Central memory CD8-positive, alpha-beta T cell (primary cell): ENCODE measurements at places on chromosomes 3 and 15.

DNA sequence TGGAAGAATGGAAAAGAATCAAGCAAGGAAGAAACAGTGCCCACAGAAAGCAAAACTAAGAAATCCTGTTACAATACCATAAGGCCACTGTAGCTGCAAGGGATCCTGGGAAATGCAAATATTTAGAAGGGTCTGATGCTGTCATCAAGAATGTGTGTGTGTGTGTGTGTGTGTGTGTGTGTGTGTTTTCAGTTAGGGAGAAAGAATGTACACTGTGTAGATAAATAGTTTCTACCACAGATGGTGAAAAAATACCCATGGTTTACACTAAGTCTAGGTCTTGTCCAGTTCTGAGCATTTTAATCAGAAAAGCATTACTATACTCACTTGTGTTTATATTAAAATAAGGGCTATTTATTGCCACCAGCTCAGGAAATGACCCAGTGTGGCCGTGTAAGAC, 355.0 kb downstream of the RBMS3 start:
- no peak for DNase-seq

GRCh38 chr15:37370941-37371340, 270.6 kb upstream of the MEIS2 start:
- no peak for DNase-seq

DNA sequence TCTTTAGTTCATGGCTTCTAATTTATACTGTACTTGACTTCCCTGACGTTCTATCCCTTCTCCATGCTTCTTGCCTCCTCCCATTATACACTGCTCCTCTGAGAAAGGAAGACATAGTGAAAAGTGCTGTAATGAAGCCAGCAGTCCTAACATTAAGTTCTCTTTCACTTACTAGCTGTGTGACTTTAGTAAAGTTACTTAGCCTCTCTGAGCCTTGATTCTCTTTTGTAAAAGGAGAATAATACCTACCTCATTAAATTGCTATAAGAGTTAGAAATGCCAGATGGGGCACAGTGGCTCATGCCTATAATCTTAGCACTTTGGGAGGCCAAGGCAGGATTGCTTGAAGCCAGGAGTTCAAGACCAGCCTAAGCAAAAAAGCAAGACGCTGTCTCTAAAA, 18.8 kb upstream of the IGF2BP2 start:
- DNase-seq = no peak

- DNase-seq = no peak
These were observed 243.2 kb downstream of the MBNL1 start for GRCh38 chr3:152511904-152512303.

DNA sequence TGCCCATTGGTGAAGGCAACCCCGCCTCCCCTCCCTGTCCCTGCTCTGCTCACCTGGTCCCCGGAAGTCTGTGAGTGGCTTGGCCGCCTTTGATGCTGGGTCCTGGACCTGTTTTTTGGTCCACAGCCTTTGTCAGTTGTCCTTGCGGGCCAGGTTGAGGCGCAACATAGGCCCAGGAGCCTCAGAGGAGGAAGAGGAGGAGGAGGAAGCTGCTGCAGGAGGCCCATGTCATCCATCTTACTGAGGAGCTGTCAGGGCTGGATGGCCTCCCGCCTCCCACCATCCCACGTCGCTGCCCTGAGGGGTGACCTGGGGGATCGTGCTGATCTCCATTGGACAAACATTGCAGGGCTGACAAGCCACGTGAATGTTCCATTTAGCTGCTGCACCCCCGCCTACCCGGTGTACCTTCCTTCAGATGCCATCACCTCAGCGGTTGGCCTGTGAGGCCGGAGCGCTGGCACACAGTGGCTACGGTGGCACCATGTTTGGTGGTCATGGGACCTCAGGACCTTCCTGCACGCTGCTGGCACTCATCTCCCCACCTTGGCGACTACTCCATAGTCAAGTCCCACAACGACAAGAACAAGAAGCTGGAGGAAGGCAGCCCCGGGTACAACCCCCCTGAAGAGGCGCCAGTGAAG, 106.3 kb downstream of the SMAD6 start:
- DNase-seq = no peak

GRCh38 chr3:66618066-66618465, 117.2 kb upstream of the LRIG1 start:
- no peak for DNase-seq

GRCh38 chr3:16510620-16511319, 2.7 kb downstream of the RFTN1 start:
- DNase-seq = no peak

GRCh38 chr15:91862891-91863504, 9.5 kb downstream of the SLCO3A1 start:
- no peak for DNase-seq

- no peak for DNase-seq
These were observed 25.2 kb downstream of the CCDC14 start for GRCh38 chr3:123935830-123936229.

DNA sequence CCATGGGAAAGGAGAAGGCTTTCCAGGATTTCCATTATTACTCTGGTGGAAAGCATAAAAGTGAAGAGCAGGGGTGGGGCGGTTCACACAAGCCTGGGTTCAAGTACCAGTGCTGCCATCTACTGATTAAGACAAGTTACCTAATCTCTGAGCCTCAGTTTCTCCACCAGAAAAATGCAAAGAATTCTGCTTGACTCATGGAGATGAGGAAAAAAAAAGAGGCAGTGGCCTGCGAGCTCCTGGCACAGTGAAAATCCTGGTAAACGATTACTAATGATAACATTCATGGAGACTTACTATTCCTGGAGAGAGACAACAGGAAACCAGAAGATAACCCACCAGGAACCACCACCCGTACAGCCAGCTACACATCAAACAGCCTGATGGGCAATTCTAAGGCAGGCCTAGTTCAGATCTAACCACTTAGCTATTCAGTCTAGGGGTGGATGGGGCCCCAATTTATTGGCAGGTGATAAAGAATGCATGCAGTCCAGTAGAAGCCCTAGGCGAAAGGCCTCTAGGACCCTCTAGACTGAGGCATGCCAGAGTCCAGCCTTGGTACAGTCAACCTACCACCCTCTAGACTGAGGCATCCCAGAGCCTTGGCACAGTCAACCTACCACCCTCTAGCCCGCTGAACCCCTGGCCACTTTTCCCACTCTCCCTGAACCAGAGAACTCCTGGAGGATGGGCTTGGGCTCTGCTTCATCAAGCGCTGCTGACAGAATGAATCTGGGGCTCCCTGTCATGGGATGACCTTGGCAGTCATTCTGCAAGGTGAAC, 2.5 kb downstream of the AMOTL2 start:
- no peak for DNase-seq

DNA sequence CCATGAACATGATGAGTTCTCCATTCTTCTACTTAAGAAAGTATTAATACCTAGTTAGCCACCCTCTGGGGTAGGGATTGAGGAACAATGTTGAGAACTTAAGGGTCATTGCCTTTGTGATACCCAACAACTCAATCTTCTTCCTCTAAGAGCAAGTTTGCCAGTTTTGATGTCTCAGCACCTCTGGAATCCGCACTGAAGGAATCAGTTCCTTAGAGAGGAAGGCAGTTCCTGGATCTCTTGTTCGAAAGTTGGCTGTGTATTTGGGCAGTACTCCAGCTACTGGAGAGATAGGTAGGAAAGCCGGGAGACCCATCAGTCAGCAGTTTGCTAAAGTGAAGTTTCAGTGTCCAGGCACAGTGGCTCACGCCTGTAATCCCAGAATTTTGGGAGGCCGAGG, 35.6 kb upstream of the MTHFS start:
- no peak for DNase-seq

GRCh38 chr3:100412912-100413590, 11.7 kb downstream of the LNP1 start:
- no peak for DNase-seq

DNA sequence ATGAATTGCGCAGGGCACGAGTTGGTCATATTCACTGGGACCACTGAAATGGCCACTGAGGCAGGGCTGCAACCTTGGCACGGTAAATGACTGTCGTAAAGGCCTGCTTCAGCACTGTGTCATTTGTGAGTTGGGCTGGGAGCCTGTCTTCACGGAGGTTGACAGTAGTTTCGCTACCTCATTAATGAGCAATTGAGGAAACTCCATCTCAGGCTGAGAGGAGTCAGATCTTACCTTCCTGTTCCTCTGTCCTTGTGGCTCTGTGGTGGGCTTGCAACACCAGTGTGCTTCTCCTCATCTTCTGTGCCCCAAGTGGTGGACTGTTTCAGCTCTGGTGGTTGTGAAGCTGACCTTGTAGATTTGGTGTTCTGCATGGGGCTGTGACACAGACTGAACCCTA, 80.1 kb upstream of the EIF1B start:
- no peak for DNase-seq

GRCh38 chr15:98904544-98904943, 103.0 kb downstream of the PGPEP1L start:
- no peak for DNase-seq

DNA sequence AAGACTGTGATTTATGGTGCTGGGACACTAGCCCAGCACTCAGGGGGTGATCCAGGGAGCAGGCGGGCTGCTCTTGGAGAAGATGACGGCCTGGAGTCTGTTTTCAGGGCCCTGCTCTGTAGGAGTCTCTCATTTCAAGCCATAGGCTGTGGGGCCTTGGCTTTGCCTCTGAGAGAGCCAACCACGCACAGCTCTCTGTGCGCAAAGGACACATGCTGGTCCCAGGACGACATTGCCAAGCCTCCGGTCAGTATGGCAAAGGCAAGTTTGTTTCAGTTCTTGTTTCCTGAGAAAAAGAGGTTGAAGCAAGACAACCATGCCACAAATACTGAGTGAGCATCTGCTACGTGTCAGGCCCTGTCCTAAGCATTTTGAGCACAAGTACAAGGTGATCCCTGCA, 197.1 kb downstream of the EPHB1 start:
- DNase-seq = no peak

DNA sequence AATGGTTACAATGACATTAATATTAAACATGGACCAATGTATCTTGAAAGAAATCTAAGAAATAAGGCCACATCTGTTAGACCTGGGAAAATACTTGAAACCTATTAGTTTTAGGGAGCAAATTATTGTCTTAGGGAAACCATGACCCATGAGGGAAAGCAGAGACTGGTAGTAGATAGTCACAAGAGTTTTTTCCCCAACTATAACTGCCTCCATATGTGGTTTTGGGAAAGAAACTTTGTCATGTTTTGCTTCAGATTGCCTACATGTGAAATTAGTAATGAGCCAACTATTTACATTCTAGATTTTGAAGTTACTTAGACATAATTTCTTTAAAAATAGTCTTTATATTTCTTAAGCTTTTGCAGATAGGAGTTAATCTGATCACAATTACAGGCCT, 474.9 kb downstream of the ROBO2 start:
- no peak for DNase-seq

DNA sequence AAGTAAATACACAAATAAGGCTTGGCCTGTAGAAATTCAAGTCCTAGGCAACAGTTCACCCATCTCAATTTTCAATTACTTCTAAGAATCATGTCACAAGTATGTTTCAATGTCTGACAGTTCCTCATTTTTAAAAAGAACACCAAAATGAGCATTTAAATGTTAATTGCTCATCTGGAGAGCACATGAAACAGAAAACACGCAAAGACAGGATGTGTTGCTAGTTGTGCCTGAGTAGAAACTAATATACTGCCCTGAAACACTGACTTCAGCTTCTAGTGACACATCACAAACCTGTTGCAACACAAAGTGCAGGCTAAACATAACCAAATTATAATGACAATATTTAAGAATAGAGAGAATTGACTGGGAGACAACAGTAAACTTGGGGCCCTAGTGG, 167.3 kb upstream of the THBS1 start:
- no peak for DNase-seq

DNA sequence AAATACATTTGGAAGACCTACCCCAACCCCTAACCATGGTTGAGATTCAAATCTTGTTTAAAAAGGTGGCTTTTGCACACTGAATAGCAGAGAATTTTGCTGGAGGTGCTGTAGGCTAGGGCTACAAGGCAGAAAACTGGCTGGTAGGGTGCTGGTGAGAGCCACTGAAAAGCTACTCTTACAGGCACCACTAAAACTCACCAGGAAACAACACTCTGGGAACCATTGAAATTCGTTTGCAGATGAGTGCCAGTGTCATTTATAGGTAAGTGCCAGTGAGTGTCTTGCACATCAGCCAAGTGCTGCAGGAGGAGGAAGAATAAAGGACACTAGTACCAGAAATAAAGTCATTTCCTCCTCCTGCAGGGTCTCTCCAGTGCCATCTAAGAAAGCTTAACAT, 610.2 kb downstream of the ZNF385D start:
- no peak for DNase-seq

DNA sequence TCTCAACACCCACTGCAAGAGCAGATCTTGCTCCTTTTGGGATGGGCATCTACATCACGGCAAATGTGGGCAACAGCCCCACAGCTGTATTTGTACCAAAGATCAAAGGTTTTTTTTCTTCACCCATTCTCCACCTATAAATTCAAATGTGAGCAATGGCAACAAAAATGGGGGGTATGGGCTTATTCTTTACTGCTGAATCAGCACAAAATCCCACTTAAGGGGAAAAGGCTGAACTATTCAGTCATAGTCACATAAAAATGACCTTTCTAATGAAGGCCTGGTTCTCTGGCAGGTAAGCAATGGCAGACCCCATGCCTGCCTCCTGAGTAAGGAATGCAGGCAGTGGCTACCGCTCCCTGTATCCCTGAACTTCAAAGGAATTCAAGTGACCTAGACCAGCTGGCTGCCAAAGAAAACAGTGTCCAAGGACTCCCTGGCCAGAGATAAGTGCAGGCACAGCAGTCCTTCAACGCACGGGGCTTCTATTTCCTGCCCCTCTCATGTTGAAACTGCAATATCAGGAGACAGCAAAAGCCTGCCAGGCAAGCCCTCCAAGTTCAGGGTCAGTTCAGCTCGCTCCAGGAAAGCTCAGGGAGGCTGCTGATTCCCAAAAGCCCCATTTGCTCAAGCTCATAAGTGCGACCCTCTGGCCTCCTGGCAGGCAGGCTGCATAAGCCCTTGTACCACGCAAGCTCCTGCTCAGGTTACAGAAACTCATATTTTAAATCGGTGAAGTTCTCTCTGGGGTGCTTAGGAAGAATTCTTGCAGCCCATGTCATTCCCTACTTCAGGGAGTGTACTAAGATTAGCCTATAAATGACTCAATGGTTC, 134.1 kb downstream of the PDZRN3 start:
- DNase-seq = no peak

DNA sequence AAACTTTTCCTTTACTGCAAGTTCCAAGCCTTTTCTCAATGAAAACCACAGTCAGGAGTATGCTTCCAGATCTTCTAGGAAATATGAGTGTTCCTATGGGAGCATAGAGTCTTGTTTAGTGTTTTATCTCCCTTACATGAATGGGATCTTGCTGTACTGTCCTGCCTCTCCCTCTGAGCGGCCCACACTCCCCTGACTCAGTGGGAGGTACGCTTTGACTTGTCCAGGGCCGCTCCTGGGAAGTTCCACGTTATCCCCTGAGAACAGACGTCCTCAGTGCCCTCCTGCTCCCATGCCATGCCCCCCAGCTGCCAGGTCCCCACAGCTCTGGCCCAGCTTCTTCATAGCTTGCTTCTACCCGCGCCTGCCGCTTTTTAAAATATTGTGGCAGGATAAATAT, 28.9 kb upstream of the VPS33B start:
- no peak for DNase-seq
